Bladder microvascular endothelial cell (primary cell): ENCODE measurements at places on chromosomes 1 and 21. TPM values are rescaled to one million over a fixed set of nuclear protein-coding genes. Genes with fewer than 3 reads are reported as not detected.

The TTC34 gene
- total RNA-seq, result under 0.01 and 0.06 TPM in 2 replicates

The SPRR1A gene
- total RNA-seq, result not detected in 2 replicates

The LCE1D gene
- total RNA-seq, result not detected in 2 replicates

The SSX2IP gene
- total RNA-seq, result 1.6 and 3.3 TPM in 2 replicates

The SYDE2 gene
- total RNA-seq, result 0.49 and 13.4 TPM in 2 replicates

The SDC3 gene
- total RNA-seq, result 5.3 and 44.7 TPM in 2 replicates

The PLA2G5 gene
- 0.16 and 1.0 TPM in 2 replicates for total RNA-seq

The SLFNL1 gene
- total RNA-seq, result 0.32 and 0.69 TPM in 2 replicates

The PSEN2 gene
- 20.6 and 54.6 TPM in 2 replicates for total RNA-seq

The CFAP141 gene
- total RNA-seq, result not detected in 2 replicates

The CD48 gene
- total RNA-seq, result not detected in 2 replicates

The SORT1 gene
- total RNA-seq, result 14.9 and 32.0 TPM in 2 replicates

The USH2A gene
- total RNA-seq, result not detected in 2 replicates

The LDLRAP1 gene
- 11.7 and 21.0 TPM in 2 replicates for total RNA-seq

The MAD2L2 gene
- 29.1 and 31.9 TPM in 2 replicates for total RNA-seq

The GPR61 gene
- total RNA-seq, result under 0.01 TPM in 1 of 2 replicates, not detected in the other

The PADI4 gene
- not detected in 2 replicates for total RNA-seq

The TNFRSF9 gene
- 0.16 and 3.5 TPM in 2 replicates for total RNA-seq

The COL8A2 gene
- 0.16 and 1.8 TPM in 2 replicates for total RNA-seq

The KCNA2 gene
- total RNA-seq, result not detected in 2 replicates

The HIVEP3 gene
- total RNA-seq, result 0.32 and 2.1 TPM in 2 replicates

The PLEKHG5 gene
- 31.6 and 52.8 TPM in 2 replicates for total RNA-seq

The ATP5PB gene
- total RNA-seq, result 265 and 400 TPM in 2 replicates

The BRINP2 gene
- 0.06 TPM in 1 of 2 replicates, not detected in the other for total RNA-seq

The PLXNA2 gene
- total RNA-seq, result 43.1 and 177 TPM in 2 replicates

The TOE1 gene
- total RNA-seq, result 13.4 and 23.4 TPM in 2 replicates

The C4BPB gene
- not detected in 2 replicates for total RNA-seq

The USP21 gene
- 3.6 and 7.8 TPM in 2 replicates for total RNA-seq

The SLC9C2 gene
- total RNA-seq, result under 0.01 TPM in 1 of 2 replicates, not detected in the other

The NUF2 gene
- total RNA-seq, result 9.2 and 14.2 TPM in 2 replicates

The DMBX1 gene
- not detected in 2 replicates for total RNA-seq

The EBNA1BP2 gene
- 66.1 and 81.1 TPM in 2 replicates for total RNA-seq
